IMR-90 (cell line): ENCODE measurements at places on chromosomes 7 and 10. TPM values are rescaled to one million over a fixed set of nuclear protein-coding genes. Genes with fewer than 3 reads are reported as not detected.
A peak's percentile ranks its signal among the peaks of the same experiment; 100 is the strongest.

The OR2F1 gene
- total RNA-seq = not detected in 2 replicates

The PON1 gene
- not detected in 2 replicates for total RNA-seq

The CALHM3 gene
- not detected in 2 replicates for total RNA-seq

The ZNF273 gene
- 2.7 and 4.4 TPM in 2 replicates for total RNA-seq

The HABP2 gene
- not detected in 2 replicates for total RNA-seq

The SPDYE2B gene
- not detected in 2 replicates for total RNA-seq

DNA sequence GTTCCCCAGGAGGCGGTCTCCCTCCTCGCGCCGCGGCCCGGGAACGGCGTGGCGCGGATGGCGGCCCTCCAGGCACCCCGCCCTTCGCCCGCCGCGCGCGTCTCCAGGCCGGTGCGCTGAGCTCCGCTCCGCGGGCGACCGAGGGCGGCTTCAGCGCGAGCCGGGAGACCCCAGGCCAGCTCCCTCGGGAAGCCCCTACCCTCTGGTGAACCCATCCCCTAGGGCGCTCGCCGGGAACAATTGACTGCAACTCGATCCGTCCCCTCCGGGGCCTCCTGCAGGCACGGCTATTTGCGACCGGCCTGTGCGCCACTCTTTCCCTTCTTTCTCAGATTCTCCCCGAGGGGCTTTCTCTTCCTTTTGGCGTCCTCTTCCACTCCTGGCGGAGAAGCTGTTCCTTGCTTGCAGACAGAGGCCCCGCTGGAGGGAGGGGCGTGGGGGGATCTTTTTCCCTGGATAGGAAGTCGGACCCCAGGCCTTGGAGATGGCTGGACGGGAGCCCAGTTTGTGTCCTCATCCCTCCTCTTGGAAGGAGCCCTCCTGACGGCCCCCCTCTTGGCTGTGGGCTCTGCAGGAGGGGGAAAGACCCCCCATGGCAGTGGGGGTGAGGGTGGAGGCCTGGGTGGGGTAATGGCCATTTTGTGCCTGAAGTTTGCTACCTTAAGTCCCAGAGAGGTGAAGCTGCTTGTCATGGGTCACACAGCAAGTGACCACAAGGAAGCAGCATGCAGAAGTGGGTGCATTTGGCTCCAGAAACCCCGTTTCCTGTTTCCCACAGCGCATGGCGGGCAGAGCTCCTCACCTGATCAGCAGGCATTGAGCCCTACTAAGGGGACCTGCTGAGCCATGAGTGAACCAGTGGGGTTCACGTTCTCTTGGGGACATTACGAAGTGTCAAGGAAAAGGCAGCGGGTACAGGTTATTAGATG lies 171.2 kb upstream of the TNRC18 start:
- DNase-seq = peak; percentile 38
- H3K36me3 ChIP-seq = peaks cover 18% of the 10 kb centered on the region; the same call in 1 of the 2 replicates
- H3K27ac ChIP-seq = peak overlapping the region; percentile 94
- H3K27me3 ChIP-seq = no peaks in the 10 kb centered on the region
- peak overlapping the region; percentile 84 for H3K4me3 ChIP-seq

DNA sequence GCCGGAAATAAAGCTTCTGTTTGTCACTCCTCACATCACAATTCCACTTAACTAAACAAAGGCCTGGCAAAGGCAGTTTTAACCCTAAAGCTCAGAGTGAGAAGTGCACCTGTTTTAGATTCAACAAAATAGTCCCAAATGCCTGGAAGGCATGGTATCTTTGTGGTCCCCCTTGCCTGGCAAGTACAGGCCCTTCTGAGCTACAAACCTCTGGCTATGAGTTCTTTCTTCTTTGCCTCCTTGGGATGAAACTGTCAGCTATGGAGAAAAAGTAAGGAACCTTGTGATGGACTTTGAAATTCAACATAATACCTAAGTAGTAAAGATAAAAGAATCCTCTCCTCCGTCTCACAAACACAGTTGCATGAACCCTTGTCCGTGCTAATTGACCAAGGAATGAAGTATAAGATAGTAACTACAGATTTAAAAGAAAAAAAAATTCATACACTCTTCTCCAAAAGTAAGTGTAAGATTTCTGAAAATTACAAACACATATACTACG lies 244.5 kb upstream of the ETV1 start:
- peaks cover 2% of the 10 kb centered on the region; the same call in 1 of the 2 replicates for H3K4me1 ChIP-seq
- no peak for DNase-seq
- no peaks in the 10 kb centered on the region for H3K27me3 ChIP-seq
- no peak overlapping the region for H3K4me3 ChIP-seq

GRCh38 chr7:31121601-31122000 lies 69.5 kb downstream of the ADCYAP1R1 start:
- no peak for DNase-seq
- H3K27me3 ChIP-seq = no peaks in the 10 kb centered on the region; the same call in 1 of the 2 replicates
- H3K36me3 ChIP-seq = no peaks in the 10 kb centered on the region
- no peaks in the 10 kb centered on the region; the same call in 1 of the 2 replicates for H3K4me1 ChIP-seq
- no peak overlapping the region for H3K27ac ChIP-seq
- no peak overlapping the region for H3K4me3 ChIP-seq

- H3K27ac ChIP-seq = no peak overlapping the region
- H3K27me3 ChIP-seq = peaks cover 33% of the 10 kb centered on the region
- H3K4me3 ChIP-seq = no peak overlapping the region
- H3K4me1 ChIP-seq = no peaks in the 10 kb centered on the region
- no peaks in the 10 kb centered on the region for H3K36me3 ChIP-seq
- DNase-seq = peak; percentile 31
Observed at GRCh38 chr10:96642973-96643372, 56.2 kb upstream of the TM9SF3 start.

GRCh38 chr10:57096044-57096443 lies 735.0 kb upstream of the ZWINT start:
- DNase-seq = no peak
- H3K4me3 ChIP-seq = no peak overlapping the region
- no peaks in the 10 kb centered on the region for H3K27me3 ChIP-seq
- no peaks in the 10 kb centered on the region for H3K36me3 ChIP-seq
- no peaks in the 10 kb centered on the region for H3K4me1 ChIP-seq
- no peak overlapping the region for H3K27ac ChIP-seq
